ENCODE measurements at places on chromosomes 12 and 14. TPM values are rescaled to one million over a fixed set of nuclear protein-coding genes. Genes with fewer than 3 reads are reported as not detected.

ATL1 gene
- 2.3 TPM for total RNA-seq

GRCh38 chr14:73238941-73239340 is 1.6 kb downstream of the PAPLN start:
- H3K36me3 ChIP-seq: no peaks in the 10 kb centered on the region
- H3K4me1 ChIP-seq: peaks cover 30% of the 10 kb centered on the region
- DNase-seq: no peak

DNA sequence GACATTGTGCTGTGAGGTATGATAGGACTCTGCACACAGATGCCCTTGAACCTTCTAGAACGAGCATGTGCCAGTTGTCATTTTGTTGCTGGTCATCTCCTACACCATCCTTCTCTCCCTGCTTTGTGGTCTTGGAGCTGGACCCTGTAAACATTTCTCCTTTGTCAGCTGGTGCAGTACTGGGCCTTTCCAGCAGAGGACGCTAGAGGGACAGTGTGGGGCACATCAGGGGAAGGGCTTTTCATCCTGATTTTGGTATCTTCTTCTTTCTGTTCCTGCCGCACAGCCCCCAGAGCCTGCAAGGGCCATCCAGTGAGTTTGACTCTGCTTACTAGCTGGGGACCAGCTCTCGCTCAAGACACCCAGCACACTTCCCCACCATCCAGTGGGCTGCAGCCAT is 484.6 kb downstream of the AACS start:
- H3K36me3 ChIP-seq: no peaks in the 10 kb centered on the region
- DNase-seq: no peak
- no peaks in the 10 kb centered on the region for H3K27me3 ChIP-seq
- no peaks in the 10 kb centered on the region for H3K4me1 ChIP-seq
- H3K27ac ChIP-seq: no peak overlapping the region

DNA sequence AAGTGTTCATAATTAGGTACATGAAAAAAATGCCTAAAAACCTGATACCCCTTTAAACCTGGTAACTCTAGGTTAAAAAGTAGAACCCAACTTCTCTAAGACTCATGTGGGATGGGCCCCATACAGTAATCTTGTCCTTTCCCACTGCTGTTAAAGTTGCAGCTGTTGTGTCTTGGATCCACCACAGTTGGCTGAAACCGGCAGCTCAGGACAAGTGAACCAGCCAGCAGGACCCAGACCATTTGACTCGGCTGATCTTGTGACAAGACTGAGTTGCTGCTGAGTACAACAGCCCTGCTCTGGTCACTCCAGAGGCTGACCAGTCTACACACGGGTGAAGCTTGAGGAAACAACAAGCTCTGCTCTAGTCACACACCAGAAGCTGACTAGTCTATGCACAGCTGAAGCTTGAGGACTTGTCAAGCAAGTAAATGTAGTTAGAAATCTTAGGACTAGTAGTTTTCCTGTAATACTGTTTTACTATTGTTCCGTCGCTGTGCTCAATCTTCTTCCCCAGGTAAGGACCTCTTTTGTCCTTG is 60.6 kb downstream of the DHRS2 start:
- no peaks in the 10 kb centered on the region for H3K27me3 ChIP-seq

DNA sequence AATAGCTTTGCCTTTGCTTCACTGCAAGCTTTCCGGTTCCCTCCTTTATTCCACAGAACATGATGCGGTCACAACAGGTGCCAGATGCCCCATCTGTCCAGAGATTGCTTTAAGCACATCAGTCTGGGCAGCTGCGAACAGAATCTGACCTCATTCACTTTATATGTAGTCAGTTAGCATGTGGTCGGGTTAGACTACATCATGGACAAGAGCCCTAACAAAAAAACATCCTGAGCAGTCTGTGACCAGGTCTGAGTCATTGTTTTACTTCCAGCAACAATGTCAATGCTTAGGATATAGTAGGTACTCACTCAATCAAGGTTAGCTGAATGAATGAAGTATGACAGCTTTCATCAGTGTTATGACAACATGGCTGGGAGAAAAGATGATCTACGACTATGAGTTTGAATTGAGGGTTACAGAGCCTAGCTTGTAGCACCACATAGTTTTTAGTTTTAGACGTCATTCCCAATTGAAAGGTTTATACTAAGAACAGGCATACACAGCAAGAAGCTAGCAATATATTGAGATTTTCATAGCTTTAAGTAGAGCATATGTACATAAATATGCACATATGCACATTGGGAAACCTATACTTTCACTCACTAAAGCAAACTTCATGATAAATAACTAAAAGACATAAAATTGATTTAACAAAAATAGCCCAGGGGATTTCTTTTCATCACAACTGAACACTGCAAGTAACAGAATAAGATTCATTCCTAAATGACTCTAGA is 64.2 kb upstream of the TMCC3 start:
- no peak for DNase-seq
- H3K36me3 ChIP-seq: no peaks in the 10 kb centered on the region
- H3K4me1 ChIP-seq: no peaks in the 10 kb centered on the region

DNA sequence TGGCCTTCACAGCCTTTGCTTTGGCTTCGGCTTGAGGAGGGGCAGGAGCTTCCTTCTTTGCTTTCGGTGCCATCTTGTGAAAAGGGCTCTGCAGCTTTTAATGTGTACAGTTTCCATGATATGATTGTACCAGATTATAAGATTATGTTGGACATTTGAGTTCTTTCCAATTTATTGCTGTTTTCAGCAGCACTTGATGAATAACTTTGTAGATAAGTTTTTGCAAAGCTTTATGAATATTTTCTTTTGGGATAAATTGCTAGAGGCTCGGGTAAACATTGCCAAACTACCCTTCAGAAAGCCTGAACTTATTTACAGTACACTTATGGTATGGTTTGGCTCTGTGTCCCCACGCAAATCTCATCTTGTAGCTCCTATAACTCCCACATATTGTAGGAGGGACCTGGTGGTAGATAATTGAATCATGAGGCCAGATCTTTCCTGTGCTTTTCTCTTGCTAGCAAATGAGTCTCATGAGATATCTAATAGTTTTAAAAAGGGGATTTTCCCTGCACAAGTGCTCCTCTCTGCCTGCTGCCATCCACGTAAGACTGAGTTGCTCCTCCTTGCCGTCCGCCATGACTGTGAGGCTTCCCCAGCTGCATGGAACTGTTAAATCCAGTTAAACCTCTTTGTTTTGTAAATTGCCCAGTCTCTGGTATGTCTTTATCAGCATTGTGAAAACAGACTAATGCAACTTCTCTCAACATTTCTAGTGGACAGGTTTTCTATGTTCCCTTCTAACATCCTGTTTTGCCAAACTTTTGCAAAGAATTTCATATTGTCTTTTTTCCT is 70.4 kb downstream of the RCOR1 start:
- no peak overlapping the region for H3K4me3 ChIP-seq
- H3K27ac ChIP-seq: no peak overlapping the region
- H3K4me1 ChIP-seq: peaks cover 24% of the 10 kb centered on the region
- no peaks in the 10 kb centered on the region for H3K27me3 ChIP-seq
- no peak for DNase-seq

CRACR2A gene
- total RNA-seq: 1.1 TPM

DNA sequence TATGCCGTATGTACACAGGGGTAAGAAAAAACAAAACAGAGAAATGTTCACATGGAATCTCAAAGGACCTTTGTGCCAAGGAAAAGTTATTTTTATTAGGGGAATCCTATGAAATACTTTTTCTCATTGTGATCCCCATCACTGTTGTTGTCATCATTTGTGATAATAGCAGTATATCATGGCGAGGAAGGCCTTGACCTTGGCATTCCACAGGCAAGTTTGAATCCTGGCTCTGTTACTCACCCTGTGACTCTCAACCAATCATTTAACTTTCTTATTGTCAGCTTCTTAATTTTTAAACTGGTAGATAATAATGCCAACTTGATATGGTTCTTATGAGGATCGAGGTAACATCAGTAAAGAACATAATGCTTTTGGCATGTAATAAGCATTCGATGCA is 142.2 kb upstream of the DDHD1 start:
- DNase-seq: no peak
- H3K27me3 ChIP-seq: no peaks in the 10 kb centered on the region
- H3K36me3 ChIP-seq: no peaks in the 10 kb centered on the region
- H3K27ac ChIP-seq: no peak overlapping the region

CBLN3 gene
- 3.1 TPM for total RNA-seq

DNA sequence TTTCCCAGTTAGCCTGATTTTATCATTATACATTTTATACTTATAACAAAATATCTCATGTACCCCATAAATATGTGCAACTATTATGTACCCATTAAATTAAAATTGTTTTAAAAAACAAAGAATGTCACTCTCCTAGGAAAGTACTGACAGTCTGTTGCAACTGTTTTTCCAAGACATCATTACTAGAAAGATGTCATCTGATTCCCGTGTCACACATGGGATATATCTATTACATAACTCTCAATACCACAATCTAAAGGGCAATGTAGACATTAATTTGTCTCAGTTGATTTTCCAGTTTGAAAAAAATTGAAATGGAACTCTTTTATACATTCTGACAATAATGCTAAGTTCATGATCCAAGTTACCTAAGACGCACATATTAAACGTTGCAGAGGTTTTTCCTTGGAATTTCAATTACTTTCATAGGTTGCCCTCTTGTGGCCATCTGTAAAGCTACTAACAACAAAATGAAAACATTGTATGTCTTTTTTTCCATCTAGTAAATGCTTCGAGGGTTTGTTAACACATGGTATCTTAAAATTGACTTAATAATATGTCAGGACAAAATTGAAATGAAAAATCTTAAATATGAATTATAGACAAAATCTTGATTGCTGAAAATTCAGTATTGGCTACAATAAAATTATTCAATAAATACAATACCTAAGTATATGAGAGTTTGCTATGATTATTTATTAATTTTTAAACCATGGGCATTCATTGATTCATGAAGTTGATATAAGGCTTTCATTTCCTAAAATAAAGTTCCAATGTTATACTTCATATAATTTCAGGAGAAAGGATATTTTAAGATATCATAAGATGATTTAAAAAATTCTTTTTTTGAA is 131.6 kb downstream of the PPFIA2 start:
- H3K36me3 ChIP-seq: no peaks in the 10 kb centered on the region
- no peak overlapping the region for H3K27ac ChIP-seq
- no peak overlapping the region for H3K4me3 ChIP-seq
- H3K27me3 ChIP-seq: no peaks in the 10 kb centered on the region

MIP gene
- total RNA-seq: not detected

DNA sequence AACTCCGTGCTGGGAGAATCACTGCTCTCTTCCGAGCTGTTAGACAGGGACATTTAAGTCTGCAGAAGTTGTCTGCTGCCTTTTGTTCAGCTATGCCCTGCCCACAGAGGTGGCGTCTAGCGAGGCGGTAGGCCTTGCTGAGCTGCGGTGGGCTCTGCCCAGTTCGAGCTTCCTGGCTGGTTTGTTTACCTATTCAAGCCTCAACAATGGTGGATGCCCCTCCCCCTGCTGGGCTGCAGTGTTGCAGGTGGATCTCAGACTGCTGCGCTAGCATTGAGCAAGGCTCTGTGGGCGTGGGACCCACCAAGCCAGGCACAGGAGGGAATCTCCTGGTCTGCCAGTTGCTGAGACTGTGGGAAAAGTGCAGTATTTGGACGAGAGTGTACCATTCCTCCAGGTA is 43.7 kb downstream of the GPR137C start:
- H3K27me3 ChIP-seq: no peaks in the 10 kb centered on the region
- no peaks in the 10 kb centered on the region for H3K4me1 ChIP-seq
- no peak overlapping the region for H3K4me3 ChIP-seq
- H3K36me3 ChIP-seq: no peaks in the 10 kb centered on the region

All from SJSA1 (cell line).